ENCODE measurements at places on chromosomes 4 and X.
A peak's percentile ranks its signal among the peaks of the same experiment; 100 is the strongest.

GRCh38 chr4:99664716-99665115 lies 7.1 kb upstream of the C4orf54 start:
- DNase-seq = no peak

DNA sequence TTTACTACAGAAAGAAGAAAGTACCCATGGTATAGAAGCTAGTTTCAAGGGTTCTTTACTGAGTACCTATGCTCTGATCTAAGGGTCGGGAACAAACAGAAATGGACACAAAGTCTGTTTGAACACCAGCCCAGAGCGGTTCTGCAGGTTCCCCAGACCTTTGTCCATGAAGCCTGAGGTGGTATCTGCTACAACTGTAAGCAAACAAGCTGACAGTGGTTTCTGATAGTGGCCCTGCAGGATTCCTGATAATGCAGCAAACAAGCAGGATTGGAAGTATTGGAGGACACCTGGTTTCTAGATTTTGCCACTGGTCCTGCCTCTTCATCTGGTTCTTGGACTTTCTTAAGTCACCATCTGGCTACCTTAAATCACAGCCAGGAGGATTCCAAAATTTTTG lies 23.7 kb downstream of the SMPX start:
- DNase-seq = no peak

DNA sequence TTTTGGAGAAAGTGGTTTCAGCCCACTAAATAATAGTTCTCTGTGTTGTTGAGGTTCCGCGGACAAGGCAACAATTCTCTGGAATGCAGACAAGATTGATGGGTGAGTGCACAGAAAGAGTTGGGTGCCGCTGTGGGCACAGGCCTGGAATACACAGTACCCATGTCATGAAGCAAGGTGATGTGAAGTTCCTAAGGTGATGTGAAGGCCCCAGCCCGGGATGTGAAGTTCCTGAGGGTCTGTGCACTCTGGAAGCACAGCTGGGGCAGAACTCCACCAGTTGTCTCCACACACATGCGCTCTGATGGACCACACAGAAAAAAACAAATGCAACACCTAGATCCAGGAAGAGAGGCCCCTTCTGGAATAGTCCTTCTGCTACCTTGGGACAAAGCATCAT lies 86.6 kb upstream of the BMPR1B start:
- DNase-seq = no peak

GRCh38 chr4:128221586-128221985 lies 66.0 kb downstream of the PGRMC2 start:
- no peak for DNase-seq

DNA sequence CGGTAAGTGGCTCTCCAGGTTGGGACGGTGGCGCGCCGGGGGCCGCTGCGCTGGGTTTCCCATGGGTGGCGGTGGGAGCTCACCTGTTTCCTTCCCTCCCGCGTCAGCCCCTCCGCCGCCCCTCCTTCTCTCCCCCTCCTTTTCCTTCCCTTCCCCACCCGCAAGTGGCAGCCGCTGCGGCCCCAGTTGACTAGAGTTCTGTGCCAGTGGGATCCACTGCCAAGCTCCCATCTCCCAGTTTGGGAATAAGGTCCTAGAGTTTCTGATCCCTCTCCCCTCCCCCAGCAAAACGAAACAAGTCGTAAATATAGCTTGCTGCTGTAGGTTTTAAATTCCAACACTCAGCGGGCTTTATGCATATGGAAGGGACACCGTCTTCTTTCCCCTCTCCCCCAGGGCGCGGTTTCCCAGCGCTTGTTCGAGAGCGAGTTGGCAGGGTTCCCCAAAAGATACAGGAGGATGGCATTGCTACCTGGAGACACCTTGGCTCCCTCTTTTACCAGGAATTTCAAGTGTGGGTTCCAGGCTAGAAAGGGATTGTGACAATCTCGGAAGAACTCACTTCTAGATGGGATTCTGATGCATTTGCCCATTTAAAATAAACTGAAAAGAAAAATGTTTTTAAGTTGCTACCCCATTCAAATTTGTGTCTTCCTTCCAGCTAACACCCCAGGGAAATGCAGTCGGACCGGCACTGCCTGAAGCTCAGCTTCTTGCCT lies 1.2 kb downstream of the TLL1 start:
- no peak for DNase-seq

DNA sequence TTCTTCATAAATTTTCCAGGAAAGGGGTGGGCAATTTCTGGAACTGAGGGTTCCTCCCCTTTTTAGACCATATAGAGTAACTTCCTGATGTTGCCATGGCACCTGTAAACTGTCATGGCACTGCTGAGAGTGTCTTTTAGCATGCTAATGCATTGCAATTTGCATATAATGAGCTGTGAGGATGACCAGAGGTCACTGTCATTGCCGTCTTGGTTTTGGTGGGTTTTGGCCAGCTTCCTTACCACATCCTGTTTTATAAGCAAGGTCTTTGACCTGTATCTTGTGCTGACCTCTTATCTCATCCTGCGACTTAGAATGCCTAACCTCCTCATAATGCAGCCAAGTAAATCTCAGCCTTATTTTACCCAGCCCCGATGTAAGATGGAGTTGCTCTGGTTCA lies 577.8 kb downstream of the NLGN4X start:
- no peak for DNase-seq

GRCh38 chr4:55466001-55466400 lies 70.2 kb downstream of the TMEM165 start:
- DNase-seq = no peak

GRCh38 chr4:73589261-73589847 lies 30.9 kb downstream of the RASSF6 start:
- no peak for DNase-seq

- DNase-seq = peak; percentile 98
Measured at GRCh38 chr4:81722290-81722851, 250.7 kb upstream of the RASGEF1B start.

- no peak for DNase-seq
Measured at GRCh38 chrX:25017667-25018247, 2.0 kb upstream of the ARX start.

DNA sequence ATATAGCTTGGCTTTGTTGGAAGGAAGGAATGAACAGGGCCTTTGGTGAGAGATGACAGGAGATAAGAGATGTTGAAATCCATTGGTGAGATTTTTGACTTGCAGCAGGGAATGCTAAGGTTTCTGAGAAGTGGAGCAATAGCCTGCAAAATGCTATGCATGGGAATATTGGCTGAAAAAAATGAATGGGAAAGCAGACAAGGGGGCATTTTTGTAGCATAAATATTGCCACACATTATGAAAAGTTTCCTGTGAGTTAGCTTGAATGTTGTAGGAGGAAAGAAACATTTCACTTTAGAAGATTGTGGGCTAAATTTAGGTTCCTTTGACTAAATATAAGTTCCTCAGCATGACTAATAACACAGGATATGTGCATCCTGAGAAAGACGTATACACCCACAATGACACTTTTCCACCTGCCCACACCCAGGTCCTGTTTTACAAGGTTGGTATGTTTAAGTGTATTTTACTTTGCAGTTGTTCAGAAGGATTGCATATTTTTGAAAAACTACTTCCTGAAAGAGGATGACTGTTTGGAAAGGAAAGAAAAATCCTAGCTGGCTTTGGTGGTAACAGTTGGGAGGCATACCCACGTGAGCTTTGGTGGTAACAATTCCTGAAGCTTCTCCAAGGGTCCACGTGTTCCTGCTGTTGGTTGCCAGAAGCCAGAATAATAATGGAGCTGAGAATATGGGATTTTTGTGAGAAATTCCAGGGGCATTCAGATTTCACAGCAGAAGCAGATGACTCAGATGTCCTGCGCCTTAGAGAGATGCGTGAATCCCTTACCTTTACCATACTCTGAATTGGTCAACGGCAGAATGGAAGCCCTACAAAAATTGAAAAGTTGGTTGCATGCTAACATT lies 28.5 kb downstream of the PHEX start:
- no peak for DNase-seq

GRCh38 chr4:167084321-167084720 lies 150.0 kb downstream of the SPOCK3 start:
- no peak for DNase-seq

DNA sequence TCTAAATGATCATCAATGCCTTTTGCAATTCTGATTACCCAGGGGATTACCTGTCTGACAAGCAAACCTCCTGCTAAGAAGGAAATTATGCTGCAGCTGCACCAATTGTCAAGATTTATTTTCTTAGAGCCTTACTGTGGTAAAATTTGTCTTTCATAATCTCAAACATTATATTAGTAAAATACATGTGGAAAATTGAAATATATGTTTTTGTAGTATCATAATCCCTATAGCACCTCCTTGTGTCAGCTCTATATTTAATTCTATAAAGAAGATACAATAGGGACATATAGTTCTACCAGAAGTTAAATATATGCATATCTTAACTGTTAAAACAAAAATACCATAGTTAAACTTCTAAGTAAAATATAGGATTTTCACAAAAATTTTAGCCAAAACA lies 655.6 kb upstream of the PCDH10 start:
- no peak for DNase-seq

GRCh38 chr4:180913750-180914149 lies 1329.5 kb upstream of the TENM3 start:
- DNase-seq = no peak

- no peak for DNase-seq
Measured at GRCh38 chrX:1334854-1335253, 1.7 kb upstream of the IL3RA start.

DNA sequence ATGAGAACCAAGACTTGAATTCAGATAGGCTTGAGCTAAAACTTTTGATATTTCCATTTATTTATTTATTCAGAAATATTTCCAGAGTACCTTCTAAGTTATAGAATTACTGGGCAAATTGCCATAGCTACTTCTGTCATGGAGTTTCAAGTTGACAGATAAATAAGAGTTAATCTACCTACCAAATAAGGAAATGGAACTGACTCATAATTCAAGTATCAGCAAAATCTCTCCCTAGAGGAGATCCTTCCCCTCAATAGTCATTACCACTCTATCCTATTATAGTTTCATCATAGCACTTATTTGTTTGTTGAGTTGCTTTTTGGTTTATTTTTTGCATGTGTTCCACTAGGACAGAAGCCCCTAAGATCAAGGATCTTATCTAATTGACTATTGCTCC lies 48.8 kb upstream of the CCSER1 start:
- no peak for DNase-seq

- no peak for DNase-seq
Measured at GRCh38 chr4:77734928-77735327, 84.2 kb downstream of the CNOT6L start.

DNA sequence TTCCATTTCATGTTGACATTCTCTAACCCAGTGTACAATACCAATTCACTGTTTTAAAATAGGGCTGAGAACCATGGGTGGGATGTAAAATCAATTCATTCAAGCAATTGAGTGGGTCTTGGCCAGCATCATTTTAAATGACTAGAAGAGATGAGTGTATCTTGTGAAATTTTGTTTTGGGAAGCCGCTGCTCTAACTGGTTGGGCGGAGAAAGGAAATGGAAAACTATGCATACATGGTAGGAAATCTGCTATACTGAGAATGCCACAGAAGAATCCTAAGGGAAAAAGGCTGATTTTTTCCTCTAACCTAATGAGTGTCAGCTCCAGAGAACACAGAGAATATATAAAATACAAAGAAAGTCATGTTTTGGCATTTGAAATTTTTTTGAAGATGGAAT lies 54.8 kb upstream of the DCLK2 start:
- no peak for DNase-seq

GRCh38 chr4:82293304-82293703 lies 80.5 kb downstream of the HNRNPD start:
- no peak for DNase-seq

GRCh38 chr4:168999809-169000208 lies 10.2 kb downstream of the CBR4 start:
- no peak for DNase-seq

DNA sequence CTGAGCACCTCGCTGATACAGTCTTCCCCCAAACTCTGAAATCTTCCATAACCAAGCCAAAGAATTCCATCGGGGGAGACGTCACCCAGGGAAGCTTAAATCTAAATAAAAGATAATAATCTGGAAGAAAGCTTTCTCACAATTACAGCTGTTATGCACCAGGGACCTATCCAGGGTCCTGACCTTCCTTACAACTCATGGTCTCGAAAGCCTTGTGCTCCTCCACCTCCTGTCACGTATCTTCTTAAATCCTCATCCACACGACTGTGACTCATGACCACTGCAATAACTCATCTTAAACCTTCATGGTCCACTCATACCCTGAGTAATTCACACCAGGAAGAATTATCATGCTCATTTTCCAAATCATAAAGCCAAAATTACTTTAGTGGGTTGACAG lies 166.8 kb upstream of the FRG1 start:
- no peak for DNase-seq

DNA sequence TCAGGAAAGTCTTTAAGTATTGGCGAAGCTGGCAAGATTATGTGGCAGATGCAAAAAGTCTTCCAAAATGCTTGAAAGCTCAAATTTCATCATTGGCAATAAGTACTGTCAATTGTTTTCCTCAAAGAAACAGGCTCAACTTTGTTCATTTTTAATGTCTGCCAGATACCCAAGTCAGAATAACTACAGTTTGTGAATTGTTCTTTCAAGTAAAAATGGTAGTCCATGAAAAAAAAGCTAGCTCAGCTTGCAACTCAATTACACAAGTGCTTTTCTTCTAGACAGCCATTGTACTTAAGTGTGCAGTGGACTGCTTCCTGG lies 70.5 kb downstream of the AFF1 start:
- DNase-seq = no peak

DNA sequence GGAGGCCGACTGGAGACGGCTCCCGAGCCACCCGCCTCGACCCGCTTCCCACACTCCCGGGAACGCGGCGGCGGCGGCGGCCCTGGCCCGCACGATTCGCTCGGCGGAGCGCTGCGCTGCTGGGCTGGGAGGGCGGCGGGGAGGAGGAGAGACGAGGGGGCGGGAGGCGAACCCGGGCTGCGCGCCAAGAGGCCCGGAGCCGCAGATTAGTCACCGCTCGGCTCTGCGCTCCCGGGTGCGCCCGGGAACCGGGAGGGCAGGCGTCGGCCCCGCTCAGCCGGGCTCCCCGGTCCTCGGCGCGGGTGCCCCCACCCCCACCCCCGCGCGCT lies 11.2 kb upstream of the BCOR start:
- no peak for DNase-seq

- no peak for DNase-seq
Measured at GRCh38 chr4:172489861-172490260, 676.7 kb downstream of the GALNTL6 start.

Measured in DMS 273 treated with DMSO at 0.1 percent for 48 hours (cell line).